Ovary (tissue), 10 donors: ENCODE measurements at places on chromosomes 3 and 15. TPM values are rescaled to one million over a fixed set of nuclear protein-coding genes. Genes with fewer than 3 reads are reported as not detected.

GRCh38 chr15:67840749-67841512 lies 1.1 kb upstream of the RNU6-1 start:
- DNase-seq, result no peak

DNA sequence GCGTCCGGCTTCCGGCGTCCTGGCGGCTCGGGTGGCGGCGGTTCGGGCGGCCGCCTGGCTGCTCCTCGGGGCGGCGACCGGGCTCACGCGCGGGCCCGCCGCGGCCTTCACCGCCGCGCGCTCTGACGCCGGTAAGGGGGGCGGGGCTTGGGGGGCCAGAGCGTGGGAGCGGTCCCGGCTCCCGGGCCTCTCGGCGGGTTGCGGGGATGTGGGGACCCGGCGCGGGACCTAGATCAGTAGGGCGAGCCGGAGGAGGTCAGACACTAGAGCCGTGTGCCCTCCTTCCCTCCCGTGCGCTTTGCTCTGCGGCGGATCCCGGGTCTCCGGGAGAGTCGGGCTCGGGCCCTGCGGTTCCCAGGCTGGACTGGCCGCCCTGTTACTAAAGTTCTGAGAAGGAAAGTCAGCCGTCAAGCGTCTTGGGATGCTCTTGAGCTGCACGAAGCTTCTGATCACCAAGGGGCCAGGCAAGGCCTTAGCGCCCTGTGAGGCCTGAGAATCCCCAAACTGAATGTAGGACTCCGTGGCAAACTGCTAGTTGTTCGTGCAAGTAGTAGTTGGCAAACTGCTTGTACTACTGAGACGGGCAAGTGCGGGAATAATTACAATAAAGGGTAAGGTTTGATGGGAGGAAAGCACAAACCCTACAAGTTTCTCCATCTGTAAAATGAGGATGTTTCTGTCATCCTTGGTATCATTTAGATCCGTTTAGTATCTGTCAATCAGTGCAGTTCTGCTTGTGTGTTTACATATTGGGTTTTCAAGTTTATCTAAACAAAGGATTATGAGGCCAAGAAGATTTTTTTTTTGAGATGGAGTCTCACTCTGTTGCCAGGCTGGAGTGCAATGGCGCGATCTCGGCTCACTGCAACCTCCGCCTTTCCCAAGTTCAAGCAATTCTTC lies 587 bp downstream of the PIGX start:
- DNase-seq, result peak; percentile 81

GRCh38 chr3:196284396-196284795 lies 3.1 kb downstream of the PCYT1A start:
- no peak for DNase-seq

- no peak for DNase-seq
Observed at GRCh38 chr15:75051711-75052110, 28.3 kb downstream of the PPCDC start.

DNA sequence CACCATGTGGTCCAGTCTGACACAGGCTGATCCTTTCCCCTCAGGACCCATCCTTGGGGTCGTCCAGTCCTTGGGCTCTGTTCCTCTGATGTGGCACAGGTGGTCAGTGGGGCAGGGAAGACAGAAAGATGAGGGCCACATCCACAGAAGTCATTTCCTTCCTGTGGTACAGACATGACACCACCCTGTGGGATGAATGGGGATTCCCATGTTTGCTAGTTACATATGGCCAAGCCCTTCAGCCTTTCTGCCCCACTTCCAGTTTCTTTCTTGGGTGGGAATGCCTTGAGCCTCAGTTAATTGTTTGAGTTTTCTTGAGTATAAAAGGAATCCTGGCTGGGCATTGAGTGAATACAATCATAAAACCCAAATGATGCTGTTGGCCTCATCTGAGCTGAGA lies 284.7 kb upstream of the CTDSPL start:
- DNase-seq, result no peak

- DNase-seq, result peak; percentile 12
Observed at GRCh38 chr15:100764778-100765466, 114.7 kb upstream of the ALDH1A3 start.

- no peak for DNase-seq
Observed at GRCh38 chr3:69647511-69648110, 91.7 kb upstream of the MITF start.

DNA sequence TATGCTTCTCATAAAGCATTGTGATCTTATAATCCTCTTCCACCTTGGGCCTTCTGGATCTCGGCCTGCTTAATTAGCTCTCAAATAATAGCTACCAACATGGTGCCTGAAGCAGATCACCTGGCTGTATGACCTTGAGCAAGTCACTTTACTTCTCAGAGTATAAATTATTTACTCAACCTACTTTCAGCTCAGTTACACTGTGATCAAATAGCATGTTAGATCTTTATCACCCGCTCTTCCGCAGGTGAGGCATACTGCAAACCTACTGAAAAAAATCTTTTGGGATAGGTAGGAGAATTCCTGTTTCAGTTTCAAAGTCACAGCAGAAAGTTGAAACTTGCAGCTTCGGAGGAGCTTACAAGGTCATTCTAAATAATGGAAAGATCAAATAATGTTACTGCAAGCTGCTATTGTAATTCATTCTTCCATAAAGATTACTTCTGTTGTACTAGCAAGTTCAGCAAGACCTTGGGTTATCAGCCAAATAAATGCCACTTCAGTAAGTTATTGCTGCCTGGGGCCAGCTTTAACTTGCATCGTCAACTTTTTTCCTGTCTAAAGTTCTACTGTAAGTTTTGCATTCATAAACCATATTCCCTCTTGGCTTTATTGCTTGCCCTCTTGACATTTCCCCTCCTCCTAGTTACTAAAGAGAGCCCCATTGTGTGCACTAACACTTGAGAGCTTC lies 268.4 kb upstream of the ATP11B start:
- DNase-seq, result no peak

GRCh38 chr15:65400760-65401610 lies 21.8 kb downstream of the IGDCC4 start:
- DNase-seq, result peak; percentile 82

DNA sequence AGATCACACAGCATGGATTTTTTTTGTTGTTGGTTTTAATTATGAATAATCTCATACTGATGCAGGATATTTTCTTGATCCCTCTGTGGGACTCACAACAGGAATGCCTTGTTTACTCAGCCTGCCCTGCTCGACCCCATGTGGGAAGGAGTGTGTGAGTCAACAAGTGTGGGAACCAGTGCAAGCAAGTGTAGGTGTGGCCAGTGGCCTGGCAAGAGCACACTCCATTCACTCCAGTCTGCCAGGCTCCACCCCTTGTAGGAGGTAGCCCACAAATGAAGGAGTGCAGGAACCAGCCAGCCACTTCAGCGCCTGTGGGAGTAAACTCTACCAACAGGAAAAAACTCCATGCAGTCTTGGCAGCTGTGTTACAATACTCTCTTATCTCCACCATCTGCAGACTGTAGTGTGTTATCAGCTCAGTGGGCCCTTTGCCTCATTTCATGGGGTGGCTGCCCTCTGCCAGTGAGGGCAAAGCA lies 393.6 kb downstream of the OTOL1 start:
- DNase-seq, result no peak

DNA sequence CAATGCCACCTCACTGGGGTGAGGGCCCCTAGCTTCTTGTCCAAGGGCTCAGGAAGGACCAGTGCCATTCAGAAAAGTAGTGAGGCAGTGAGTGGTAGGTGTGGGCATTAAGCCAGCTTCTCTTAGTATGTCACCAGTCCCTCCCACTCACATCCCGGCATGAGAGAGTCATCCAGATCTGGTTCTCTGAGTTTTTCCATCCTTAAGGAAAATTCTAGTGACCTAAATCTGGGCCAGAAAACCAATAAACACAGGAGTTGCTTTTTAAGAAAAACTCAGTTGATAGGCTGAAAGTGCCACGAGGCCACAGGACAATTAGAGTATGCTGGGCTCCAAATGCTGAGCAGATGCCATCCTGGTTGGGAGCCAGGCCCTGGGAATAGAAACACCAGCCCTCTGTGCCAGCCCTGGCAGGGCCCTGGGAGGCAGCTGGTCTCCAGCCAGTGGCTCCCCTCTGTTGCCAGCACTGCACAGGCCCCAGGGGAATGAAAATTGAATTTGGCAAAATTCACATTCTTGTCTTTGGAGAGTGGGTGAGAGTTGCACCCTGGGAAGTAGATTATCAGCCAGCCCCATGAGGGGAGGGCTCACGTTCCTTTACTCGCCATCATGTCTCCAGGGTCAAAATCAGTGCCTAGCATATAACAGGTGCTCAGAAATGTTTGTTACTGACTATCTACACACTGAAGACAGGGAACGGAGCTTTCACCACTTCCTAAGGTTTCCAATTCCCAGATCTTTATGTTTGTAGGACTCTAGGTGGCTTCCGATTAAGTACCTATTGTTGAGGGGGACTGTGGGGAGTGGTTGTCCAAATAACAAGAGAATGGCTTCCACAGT lies 52.8 kb downstream of the FAM43A start:
- DNase-seq, result no peak

- no peak for DNase-seq
Observed at GRCh38 chr3:157406394-157406793, 30.3 kb upstream of the PTX3 start.

GRCh38 chr3:64716110-64716710 lies 28.4 kb upstream of the ADAMTS9 start:
- no peak for DNase-seq

DNA sequence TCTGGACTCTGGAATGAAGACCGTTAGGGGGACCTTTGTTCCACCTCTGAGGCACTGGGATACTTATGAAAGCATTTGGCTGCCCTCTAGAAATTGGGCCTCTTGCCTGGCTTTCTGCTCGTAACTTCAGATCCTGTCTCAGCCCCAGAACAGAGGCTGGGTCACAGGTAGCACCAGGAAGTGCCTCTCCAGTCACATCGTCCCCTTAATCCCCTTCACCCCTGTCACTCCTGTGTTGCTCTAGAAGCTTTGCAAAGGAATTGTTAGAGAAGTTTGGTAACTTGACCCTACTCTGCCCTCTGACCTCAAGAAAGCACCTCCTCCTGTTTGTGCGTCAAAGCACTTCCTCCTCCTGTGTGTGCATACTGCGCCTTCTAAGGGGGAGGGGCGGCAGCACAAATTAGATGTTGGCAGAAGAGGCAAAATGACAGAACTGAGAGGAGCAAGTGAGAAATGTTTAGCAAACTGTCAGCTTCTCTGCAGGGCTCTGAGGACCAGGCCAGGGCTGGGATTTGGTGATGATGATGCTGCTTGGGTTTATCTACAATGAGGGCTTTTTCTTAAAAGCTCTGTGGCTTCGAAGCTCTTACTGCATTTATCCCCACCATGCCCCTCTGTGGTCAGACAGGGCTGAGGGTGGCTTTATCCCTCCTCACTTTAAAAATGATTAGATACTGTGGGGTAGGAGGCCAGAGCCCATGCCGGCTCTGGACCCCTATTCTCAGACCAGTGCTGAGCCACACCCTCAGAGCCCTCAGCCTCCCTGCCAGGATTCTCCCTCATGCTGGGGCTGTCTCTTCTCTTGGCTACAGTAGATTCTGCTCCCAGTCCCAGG lies 76.2 kb downstream of the LARS2 start:
- no peak for DNase-seq

- DNase-seq, result peak; percentile 70
Observed at GRCh38 chr3:12187448-12188327, 29.0 kb upstream of the TIMP4 start.

- no peak for DNase-seq
Observed at GRCh38 chr3:167996514-167996913, 99.2 kb downstream of the GOLIM4 start.

DNA sequence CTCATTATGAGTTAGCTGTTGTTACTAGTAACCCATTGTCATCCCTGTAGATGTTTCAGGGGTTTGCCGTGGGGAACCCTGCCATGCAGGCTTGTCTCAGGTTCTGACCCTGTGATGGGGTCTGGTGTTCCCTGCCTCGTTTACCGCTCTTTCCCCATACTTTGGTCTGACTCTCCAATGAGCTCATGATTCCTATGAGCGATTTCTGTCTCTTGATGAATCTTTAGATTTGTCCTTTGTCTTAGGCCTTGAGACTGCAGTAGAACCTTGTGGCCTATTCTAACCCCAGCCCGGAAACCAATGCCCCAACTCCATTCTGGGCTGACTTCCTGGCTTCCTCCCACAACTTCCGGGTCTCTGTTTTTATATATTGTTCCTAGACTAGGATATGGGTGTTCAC lies 11.3 kb upstream of the IQGAP1 start:
- DNase-seq, result no peak

GRCh38 chr3:182686033-182686886 lies 107.0 kb upstream of the ATP11B start:
- DNase-seq, result no peak

DNA sequence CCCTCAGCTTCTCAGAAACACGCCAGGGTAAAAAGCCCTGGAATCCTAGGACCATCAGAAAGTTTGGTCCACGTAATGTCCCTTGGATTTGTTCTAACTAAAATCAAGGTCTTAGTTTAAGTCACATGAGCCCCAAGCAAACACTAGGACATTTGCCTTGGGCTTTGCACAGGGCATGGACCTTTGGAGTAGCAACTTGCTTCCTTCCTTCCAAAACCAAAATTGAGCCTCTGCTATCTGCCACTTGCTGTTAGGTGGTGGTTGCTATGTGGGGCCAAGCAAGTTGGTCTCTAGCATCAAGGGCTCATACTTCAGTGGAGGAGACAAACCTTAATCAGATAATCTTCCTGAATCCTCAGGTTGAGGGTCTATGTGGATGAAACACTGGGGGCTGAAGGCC lies 4.0 kb upstream of the DAG1 start:
- no peak for DNase-seq

DNA sequence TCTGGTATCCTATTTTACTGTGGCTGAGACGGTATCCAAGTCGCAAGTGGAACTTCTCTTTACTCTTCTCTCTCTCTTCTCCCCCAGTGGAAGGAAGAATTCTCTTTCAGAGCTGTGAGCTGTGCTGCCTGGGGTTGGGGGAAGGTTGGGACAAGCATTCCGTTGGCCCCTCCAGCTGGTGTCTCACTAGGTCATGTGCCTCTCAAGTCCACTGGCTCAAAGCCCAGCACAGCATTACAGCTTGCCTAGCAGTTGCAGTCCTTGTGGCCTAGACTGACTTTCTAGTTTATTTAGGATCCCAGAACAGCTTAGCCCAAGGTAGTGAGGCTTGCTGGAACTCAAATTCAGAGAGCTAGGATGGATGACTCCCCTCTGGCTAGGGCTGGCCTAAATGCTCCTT lies 76.1 kb upstream of the SPATA16 start:
- no peak for DNase-seq

- no peak for DNase-seq
Observed at GRCh38 chr3:22490747-22491146, 712.4 kb upstream of the UBE2E2 start.

- no peak for DNase-seq
Observed at GRCh38 chr3:174495311-174495710, 363.8 kb upstream of the NAALADL2 start.

DNA sequence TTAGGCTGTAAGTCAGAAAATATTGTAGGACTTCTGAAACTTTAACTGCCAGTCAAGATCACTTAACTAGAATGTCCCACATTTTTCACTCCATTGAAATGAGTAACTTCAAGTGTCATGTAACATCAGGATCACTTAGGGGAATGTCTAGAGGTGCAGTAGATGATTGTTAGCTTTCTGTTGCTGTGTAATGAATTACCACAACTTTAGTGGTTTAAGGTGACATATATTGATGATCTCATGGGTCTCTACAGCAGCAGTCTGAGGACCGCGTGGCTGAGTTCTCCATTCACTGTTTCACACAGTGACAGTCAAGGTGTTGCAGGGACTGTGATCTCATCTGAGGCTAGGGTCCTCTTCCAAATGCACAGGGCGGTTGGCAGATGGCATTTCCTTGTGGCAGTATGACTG lies 82.7 kb downstream of the SLC25A26 start:
- DNase-seq, result no peak

The RHCG gene
- polyA plus RNA-seq, result not detected

The REC114 gene
- polyA plus RNA-seq, result not detected

The ADAMTS17 gene
- polyA plus RNA-seq, result 2.2 TPM

The SLC30A4 gene
- polyA plus RNA-seq, result 5.5 TPM

The CPEB1 gene
- polyA plus RNA-seq, result 5.4 TPM

The ADAMTSL3 gene
- polyA plus RNA-seq, result 9.0 TPM

The PLA2G4D gene
- polyA plus RNA-seq, result not detected

The CHRD gene
- 26.9 TPM for polyA plus RNA-seq

The DZIP3 gene
- polyA plus RNA-seq, result 5.0 TPM

The RETNLB gene
- not detected for polyA plus RNA-seq
